Activated CD4-positive, alpha-beta T cell treated with anti-CD3 and anti-CD28 coated beads, Interleukin-2, amount 50 U/mL, for 4 hours (primary cell): ENCODE measurements at places on chromosomes 7 and 10.

DNA sequence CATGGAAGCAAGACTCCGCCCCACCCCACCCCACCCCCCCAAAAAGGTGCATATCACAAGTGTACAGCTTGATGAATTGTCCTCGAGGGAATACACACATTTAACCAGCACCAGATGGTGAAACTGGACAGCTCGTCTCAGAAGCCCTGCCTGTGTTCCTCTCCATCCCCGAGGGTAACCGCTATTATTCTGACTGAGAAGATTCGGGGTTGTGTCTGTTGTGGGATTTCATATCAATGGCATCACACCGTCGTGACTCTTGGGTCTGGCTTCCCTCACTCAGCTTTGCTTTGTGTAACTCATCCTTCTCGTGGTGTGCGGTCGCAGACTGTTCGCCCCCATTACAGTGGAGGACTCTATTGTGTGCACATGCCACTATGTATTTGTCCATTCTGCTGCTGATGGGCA is 18.9 kb downstream of the PODXL start:
- DNase-seq = no peak

GRCh38 chr10:126803394-126803793 is 101.8 kb upstream of the DOCK1 start:
- DNase-seq = no peak

- no peak for DNase-seq
Measured at GRCh38 chr7:15007507-15007906, 105.0 kb upstream of the DGKB start.

- no peak for DNase-seq
Measured at GRCh38 chr10:119412244-119413092, 130.1 kb downstream of the RGS10 start.

DNA sequence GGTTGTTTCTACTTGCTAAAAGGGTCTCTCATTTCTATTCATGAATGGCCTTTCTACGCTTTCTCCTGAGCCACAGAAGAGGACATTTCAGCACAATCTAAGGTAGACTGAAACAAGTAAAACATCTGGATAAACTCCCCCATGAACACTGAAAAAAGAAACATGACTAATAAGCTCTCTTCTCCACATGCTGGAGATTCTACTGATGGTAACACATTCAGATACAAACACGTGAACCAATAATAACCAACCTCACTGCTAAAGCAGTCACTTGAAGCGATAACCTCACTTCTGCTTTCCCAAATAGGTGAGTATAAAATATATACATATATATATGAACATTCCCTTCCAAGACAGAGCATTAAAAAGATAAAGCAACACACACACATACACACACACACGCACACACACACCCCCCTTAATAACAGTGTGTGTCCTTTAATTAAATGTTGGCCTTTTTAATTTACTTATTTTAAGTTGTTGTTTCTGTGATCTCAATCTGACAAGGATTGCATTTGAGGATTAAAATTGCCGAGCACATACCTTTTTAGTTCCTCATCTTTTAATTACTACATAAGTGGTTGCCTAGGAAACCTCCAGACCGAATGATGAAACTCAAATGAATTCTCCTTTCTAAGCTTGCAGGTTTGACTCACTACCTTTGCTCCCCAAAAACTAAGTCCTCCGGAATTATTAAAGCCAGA is 292.4 kb upstream of the KLF14 start:
- no peak for DNase-seq

- no peak for DNase-seq
Measured at GRCh38 chr7:128203047-128203491, 38.0 kb upstream of the LEP start.

GRCh38 chr10:133474027-133474426 is 20.3 kb downstream of the SCART1 start:
- no peak for DNase-seq

DNA sequence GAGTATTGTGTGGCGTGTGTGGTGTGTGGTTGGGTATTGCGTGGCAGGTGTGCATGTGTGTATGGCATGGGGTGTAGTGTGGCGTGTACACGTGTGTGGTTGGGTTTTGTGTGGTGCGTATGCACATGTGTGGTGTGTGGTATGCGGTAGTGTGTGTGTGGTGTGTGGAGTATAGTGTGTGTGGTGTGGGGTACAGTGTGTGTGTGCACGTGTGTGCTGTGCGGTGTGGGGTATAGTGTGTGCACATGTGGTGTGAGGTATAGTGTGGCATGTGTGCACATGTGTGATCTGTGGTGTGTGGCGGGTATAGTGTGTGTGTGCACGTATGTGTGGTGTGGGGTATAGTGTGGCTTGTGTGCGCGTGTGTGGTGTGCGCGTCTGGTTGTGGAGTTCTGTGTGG is 20.9 kb upstream of the UTF1 start:
- DNase-seq = no peak

GRCh38 chr7:50962962-50963374 is 180.3 kb upstream of the GRB10 start:
- DNase-seq = no peak

GRCh38 chr10:101066896-101067355 is 5.1 kb downstream of the KAZALD1 start:
- no peak for DNase-seq

DNA sequence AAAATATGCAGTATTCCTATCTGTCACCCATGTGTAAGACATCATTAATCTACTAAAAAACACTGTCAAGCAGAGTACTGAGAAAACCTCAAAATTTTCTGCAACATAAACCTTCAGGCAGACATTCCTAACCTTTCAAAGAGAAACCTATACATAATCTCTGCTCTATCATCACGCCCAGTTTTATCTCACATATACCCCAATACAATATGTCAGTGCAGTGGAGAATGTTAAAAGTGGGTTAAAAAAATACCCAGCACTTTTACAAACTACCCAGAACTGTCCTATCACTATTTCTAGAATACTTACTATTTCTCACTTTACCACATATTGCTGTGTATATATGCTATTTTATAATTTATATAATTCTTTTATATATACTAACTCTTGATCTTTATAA is 922.0 kb upstream of the SORCS1 start:
- no peak for DNase-seq

GRCh38 chr7:70738151-70738885 is 393.6 kb upstream of the GALNT17 start:
- DNase-seq = no peak

- DNase-seq = no peak
Measured at GRCh38 chr7:35761871-35762677, 38.8 kb upstream of the SEPTIN7 start.
